ENCODE measurements at places on chromosomes 1 and 21.
A peak's percentile ranks its signal among the peaks of the same experiment; 100 is the strongest.

DNA sequence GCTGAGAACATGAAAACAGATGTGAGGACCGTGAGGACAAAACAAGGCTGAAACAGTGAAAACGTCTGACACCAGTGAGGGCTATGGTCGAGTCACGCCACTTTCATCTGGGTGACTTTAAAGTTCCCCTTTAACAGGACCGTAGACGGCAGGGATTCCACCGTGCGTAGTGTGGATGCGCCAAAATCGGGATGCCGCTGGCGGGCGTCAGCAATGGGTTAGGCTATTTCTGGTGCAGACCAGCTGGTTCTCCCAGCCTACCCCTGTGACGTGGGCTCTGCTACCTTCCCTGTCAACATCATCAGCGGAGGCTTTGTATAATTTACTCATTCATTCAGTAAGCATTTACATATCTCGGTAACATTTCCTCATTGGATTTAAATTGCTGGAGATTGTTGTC is 246.6 kb upstream of the AJAP1 start:
- DNase-seq = no peak

DNA sequence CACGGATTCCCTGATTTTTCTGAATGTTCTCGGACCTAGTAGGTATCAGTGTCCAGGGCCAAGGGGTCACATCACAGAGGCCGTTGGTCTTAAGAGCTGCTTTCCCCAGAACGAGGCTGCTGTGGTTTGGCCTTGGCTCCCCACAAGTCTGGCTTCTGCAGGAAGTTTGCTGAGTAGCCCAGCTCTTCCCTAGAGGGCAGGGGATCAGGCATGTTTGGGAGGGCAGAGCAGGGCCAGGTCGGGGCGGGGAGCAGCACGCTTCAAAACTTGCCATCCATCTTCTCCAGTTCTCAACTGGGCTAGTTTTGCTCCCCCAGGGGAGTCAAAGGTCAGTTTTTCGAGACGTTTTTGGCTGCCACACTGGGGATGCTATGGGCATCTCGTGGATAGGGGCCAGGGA is 37.0 kb downstream of the MAN1C1 start:
- no peak for DNase-seq

DNA sequence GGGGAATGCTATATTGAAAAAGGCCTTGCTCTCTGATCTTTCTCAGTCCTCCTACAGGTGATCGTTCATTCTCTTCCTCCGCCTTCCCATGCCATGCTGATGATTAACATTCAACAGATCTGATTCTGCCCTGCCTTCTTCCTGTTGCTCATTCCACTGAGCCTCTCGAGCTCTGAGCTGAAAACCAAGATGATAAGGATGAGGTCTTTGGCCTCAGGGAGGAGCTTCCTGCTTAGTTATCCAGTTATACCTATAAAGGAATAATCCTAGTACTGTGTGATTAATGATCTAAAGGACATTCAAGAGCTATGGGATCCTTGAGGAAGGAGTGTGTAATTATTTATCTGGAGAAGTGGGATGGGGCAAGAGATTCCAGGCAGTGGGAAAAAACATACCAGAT is 25.2 kb upstream of the MAP3K7CL start:
- DNase-seq = no peak

- no peak for DNase-seq
These were observed 39.4 kb downstream of the PTAFR start for GRCh38 chr1:28136922-28137613.

DNA sequence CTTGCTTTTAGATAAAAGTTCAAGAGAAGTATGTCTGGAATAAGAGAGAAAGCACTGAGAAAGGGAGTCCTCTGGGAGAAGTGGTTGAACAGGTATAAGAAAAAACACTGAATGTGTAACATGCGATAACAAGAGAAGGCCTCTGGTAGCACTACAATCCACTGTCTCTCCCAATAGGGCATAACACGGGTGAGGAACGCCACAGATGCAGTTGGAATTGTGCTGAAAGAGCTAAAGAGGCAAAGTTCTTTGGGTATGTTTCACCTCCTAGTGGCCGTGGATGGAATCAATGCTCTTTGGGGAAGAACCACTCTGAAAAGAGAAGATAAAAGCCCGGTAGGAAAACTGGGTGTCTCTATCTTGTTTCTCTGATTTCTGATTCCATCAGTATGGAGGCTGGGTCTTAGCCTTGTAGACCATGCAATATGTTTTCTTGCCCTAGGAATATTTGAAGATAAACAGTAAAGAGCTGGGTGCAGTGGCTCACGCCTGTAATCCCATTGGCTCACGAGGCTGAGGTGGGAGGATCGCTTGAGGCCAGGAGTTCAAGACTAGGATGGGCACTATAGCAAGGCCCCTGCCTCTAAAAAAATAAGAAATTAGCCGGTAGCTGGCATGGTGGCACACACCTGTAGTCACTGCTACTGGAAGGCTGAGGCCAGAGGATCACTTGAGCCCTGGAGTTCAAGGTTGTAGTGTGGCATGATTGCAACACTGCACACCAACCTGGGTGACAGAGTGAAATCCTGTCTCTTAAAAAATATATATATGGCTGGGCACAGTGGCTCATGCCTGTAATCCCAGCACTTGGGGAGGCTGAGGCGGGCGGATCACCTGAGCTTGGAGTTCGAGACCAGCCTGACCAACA is 40.4 kb downstream of the DAP3 start:
- no peak for DNase-seq

DNA sequence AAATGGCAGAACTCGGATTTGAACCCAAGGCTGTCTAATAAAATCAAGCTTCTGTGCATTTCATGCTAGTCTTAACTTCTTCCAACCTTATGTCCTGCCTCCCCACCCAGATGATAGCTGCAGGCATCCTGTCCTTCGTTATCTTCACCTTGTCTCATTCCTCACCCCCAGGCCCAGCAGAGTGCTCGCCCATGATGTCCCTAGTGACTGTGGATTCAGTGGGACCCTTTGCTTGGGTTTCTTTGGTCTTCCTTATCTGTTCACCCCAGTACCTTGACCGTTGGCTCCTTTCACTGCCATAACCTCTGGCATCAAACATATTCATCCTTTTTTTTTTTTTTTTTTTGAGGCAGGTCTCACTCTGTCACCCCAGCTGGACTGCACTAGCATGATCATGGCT is 5.6 kb upstream of the BSDC1 start:
- DNase-seq = no peak

DNA sequence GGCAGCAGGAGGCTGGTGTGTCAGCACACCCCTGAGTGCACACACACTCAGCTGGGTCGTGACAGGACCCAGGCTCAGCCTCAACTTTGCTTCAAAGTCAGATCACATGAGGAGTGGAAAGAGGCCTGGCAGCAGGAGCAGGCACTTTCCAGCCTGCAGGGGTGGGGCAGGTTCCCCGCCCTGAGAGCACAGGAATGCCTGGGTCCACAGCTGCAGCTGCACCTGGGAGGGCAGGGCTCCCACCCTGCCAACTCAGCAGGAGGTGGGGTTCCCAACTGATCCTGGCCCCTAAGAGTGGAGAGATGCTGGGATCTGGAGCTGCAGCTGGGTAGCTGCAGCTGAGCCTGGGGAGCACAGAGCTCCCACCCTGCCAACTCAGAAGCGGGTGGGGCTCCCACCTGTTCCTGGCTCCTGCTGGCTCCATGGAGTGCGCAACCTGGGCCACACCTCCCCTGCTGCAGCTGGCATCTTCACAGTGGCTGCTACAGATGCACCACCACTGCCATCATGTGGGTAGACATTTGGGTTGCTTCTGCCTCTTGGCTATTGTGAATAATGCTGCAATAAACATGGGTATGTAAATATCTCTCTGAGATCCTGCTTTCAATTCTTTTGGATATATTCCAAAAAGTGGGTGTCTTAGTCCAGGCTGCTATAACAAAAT is 415.4 kb downstream of the TTLL7 start:
- DNase-seq = no peak

GRCh38 chr1:219703368-219703639 is 90.4 kb upstream of the ZC3H11B start:
- DNase-seq = no peak

DNA sequence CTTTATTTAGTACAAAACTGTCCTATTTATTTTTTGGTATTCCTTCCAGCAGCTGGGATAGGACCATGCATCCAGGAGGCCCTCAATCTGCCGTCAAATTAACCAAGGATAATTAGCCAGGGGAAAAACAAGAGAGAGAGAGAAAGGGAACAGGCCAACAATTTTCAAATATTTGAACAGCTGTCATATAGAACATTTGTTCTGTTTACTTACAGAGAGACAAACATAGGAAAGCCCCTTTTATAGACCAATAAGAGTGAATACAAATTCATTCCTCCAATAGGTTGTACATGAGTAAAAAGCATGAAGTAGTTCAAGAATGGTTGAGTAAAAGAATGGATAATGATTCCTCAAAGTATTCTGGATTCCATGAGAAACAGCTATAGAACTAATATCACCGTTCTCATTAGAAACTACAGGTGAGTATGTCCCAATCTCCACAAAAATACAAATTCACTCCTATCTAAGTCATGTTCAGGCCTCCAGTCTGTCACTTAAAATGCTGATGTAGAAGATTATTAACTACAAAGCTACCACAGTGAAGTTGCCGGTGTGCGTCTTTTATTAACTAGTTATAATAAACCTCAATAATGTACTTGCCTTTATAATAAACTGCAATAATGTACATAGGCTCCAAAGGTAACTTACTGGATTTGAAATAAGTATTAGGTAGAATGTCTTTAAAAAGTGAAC is 64.8 kb upstream of the GNG4 start:
- no peak for DNase-seq

- DNase-seq = no peak
These were observed 314.7 kb downstream of the NEGR1 start for GRCh38 chr1:71967670-71968069.

- peak; percentile 29 for DNase-seq
These were observed at the start of gene EPHA2 for GRCh38 chr1:16155537-16156410. EPHA2 (minus strand) TSS chr1:16156069; CDS start chr1:16155932, 137 bp downstream.

DNA sequence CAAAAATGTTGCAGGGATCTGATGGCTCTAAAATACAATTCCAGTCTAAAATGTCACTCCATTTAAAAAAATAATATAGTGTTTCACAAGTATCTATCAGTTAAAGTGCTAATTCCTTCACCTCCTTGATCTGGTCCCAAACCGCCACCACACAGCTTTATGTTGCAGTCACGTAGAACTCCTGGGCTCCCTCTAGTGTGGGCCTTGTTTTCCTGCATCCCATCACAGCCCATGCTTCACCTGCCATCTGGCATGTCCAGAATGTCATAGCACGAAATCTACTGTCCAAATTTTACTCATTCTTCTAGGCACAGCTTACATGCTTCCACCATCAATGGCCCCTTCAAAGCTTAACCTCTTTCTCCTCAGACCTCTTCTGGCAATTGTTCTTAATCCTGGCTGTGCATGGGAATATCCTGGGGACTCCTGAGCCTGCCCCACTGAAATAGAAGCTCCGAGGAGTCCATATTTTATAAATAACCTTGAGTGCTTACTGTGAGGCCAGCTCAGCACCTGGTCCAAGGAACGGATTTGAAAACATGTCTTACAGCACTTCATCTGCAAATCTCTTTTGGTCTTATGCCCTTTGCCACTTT is 15.5 kb downstream of the FYB2 start:
- no peak for DNase-seq

DNA sequence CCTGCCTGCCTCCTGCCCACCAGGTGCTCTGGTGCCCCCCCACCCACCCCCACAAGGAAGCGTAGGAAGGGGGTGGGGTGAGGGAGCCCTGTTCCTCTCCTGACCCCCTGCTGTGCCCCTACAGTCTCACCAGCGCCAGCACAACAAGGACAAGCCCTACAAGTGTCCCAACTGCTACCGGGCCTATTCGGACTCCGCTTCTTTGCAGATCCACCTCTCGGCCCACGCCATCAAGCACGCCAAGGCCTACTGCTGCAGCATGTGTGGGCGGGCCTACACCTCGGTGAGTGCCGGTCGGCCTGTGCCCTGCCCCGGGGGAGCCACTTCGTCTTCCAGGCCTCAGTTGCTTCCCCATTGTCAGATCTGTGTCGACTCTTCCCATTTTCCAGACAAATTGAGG is 25.9 kb downstream of the A3GALT2 start:
- no peak for DNase-seq

DNA sequence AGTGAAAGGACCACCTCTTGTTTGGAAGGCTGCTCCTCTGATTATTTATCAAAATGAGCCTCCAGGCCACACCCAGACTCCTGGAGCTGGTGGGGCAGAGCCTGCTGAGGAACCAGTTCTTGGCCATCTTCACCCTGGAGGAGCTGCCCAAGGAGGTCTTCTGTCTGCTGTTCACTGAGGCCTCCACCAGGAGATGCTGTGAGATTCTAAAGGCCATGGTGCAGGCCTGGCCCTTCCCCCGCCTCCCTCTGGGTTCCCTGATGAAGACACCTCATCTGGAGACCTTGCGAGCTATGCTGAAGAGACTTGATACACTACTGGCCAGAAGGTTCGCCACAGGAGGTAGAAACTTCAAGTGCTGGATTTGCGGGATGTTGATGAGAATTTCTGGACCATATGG is 61.7 kb upstream of the GJA8 start:
- DNase-seq = no peak

GRCh38 chr1:201022820-201023516 is 546 bp downstream of the KIF21B start:
- DNase-seq = no peak

DNA sequence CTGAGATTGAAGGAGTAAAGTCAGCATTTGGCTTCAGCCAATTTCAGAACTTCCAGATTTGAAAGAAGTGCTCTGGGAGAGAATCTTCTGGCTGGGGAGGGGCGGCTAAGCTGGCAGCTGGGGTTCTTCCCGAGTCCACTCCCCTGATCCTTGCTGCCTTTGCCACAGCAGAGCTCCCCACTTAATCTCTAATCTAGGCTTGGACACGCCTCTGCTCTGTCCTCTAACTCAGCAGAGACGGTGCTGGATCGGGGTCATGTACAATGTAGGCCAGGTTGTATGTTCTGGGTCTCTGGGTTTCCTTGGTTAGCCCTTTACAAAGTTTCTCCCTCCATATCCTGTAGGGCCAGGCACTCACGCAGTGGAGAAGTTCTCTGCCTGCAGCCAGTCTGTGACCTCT is 10.1 kb upstream of the GSTM3 start:
- no peak for DNase-seq

DNA sequence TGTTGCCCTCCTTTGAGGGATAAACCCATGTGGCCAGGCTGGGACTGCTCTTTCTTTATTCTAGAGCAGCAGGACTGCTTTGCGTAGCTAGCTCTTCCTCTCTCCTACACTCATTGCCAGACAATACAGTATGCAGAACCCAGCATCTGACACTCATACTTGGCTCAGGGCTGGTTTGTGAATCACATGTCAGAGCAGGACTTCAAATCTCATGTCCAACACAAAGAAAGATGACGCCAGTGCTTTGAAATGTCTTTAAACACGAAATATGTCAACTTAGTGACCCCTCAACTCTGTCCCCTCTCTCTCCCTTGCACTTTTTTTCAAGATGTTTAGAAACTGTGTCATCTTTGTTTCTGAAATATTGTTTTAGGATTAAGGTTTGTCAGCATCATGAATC is 135.0 kb downstream of the TGFB2 start:
- DNase-seq = no peak

GRCh38 chr21:38772646-38773045 is 33.1 kb upstream of the ETS2 start:
- no peak for DNase-seq

DNA sequence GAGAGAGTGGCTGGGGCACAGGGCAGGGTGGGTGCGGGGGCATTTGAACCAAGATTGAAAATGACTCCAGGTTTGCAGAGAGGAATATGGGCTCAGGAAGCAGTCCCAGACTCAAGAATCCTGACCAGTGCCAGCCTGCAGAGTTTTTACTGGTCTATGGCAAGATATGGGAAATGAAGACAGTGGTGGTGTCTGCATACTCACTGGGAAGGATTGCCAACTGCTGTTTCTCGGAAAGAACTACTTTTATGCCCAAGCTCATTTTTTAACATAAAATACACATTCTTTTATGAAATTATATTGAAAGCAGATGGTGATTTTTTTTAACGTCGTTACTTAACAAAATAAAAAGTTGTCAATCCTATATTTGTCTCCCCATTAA is 401.8 kb downstream of the CAMTA1 start:
- no peak for DNase-seq

Measured in esophagus squamous epithelium (tissue), 5 donors.